B cell (primary cell): ENCODE measurements at places on chromosomes 16 and 17.

DNA sequence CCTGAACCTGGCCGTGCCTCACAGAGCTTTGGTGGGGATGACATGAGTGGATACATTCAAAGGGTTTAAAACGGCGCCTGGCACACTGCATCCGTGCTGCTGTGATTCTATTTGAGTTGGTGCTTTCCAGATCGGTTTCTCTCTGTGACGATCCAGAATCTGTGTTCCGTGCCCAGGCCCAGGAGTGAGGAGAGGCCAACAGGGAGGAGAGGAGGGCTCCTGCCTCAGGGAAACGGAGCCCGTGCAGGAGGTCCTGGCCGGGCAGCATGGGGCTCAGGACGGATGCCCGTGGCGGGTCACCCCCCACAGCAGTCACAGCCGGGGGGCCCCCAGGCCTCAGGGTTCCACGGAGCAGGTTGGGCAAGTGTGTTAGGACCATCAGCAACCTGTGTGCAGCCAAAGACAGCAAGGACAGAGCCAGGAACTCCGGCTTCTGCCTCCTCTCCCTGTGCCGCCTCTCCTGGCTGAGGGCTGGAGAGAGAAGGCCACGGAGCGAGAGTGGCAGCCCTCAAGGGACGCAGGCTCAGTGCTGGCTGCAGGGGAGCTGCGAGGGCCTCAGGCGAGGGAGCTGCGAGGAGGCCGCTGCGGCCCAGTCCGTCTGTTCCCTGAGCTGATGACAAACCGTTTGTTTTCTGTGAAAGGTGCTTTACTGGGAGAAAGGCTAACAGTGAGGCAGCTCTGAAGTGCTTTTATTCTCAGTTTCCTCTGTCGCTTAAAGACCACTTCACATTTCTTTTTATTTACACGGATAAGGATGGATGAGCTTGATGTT is 99.3 kb downstream of the METRNL start:
- no peak overlapping the region for H3K4me3 ChIP-seq
- H3K27me3 ChIP-seq, result no peaks in the 10 kb centered on the region
- H3K27ac ChIP-seq, result no peak overlapping the region
- H3K4me1 ChIP-seq, result peaks cover 15% of the 10 kb centered on the region

DNA sequence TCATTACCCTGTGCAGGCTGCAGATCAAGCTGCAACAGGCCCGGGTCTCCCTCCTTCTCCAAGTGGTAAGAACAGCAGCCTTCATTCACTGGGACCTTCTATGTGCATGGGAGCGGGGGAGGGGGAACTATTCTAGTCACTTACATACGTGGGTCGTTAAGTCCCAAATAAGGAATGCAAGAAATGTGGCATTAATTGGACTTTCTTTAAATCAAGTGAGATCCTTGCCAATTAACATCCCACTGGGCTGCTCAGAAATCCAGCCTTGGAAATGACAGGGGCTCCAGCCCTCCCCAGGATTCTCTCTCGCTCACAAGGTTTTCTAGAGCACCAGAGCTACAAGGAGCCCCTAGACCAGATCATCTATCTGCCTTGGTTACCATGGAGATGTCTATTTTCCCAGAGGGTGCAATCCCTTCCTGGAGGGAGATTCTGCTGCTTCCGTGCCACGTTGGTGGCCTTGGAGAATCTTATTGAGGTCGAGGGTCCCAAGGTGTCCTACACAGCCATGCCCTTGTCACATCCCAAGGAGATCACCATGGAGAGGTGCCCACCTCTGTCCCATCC is 5.2 kb upstream of the EIF1 start:
- DNase-seq, result no peak
- H3K27me3 ChIP-seq, result no peaks in the 10 kb centered on the region
- no peaks in the 10 kb centered on the region for H3K36me3 ChIP-seq
- H3K27ac ChIP-seq, result no peak overlapping the region
- H3K4me3 ChIP-seq, result no peak overlapping the region

DNA sequence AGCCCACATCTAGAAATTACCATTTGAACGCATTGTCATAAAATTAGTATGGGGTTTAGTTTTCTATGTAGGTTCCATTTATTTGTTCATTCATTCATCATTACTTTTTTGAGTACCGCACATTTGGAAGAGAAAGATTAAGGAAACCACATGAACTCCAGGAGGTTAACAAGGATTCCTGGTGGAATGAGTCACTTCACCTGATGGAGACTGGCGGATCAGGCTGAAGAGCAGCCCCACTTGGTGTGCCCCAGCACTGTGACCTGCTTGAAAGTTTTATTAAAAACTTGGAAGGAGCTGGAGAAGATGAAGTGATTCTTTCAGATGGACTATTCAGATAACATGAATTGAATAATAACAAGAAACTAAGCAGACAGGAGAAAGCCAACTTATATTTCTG is 293.6 kb upstream of the CDH11 start:
- no peaks in the 10 kb centered on the region for H3K4me1 ChIP-seq
- no peak overlapping the region for H3K27ac ChIP-seq
- H3K36me3 ChIP-seq, result no peaks in the 10 kb centered on the region
- no peaks in the 10 kb centered on the region for H3K27me3 ChIP-seq
- H3K4me3 ChIP-seq, result no peak overlapping the region
- no peak for DNase-seq

DNA sequence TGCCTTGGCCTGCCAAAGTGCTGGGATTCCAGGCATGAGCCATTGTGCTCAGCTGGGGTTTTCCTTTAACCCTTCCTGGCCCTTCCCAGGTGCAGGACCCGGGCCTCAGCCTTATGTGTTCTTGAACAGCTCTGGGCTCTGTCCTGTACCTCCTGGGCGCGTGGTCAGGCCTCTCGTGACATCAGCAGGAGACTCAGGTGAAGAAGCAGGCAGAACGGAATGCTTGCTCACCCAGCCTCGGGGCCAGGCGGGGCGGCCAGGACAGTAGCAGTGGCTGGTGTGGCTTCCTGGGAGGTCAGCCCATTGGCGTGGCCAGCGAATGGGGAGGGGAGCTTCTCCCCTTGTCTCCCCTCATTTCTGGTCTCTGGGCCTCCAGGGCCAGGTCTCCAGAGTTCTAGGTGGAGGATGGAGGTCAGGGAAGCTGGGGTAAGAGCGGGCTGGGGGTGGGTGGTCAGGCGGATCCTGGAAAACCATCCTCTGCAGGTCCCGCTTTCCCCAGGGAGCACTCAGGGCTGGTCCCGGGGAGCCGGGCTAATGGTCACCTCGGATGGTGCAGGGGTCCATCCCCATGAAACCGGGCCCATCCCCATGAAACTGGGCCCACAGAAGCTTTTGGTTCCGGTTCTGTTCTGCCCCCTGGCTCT is 281.5 kb downstream of the SEC14L1 start:
- peak overlapping the region; percentile 25 for H3K27ac ChIP-seq
- no peaks in the 10 kb centered on the region for H3K36me3 ChIP-seq
- no peaks in the 10 kb centered on the region for H3K27me3 ChIP-seq
- no peak overlapping the region for H3K4me3 ChIP-seq
- no peak for DNase-seq

DNA sequence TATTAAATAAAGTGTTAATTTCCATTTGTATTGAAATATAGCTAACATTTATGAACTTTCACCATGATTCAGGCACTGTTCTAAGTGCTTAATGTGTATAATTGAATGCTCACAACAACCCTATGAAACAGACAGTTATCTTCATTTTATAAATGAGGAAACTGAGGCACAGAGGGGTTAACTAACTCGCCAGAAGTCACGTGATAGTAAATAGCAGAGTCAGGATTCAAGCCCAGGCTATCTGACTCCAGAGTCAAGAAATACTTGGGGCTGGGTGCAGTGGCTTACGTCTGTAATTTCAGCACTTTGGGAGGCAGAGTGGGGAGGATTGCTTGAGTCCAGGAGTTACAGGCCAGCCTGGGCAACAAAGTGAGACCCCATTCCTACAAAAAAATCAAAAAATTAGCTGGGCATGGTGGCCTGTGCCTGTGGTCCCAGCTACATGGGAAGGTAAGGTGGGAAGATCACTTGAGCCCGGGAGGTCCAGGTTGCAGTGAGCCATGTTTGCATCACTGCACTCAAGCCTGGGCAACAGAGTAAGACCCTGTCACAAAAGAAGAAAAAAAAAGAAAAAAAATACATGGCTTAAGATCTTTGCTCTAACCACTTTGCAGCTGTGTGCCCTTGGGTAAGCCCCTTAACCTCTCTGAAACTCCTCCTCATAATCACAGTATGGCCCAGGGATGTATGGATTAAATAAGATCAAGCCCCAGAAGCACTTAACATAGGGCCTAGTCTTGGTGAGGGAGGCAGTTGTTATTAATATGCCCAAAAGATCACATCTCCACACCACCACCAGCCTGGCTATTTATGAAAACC is 29.0 kb downstream of the WSB1 start:
- H3K27me3 ChIP-seq, result no peaks in the 10 kb centered on the region
- no peak overlapping the region for H3K27ac ChIP-seq
- DNase-seq, result no peak
- H3K36me3 ChIP-seq, result peaks cover 2% of the 10 kb centered on the region

- no peak overlapping the region for H3K27ac ChIP-seq
- H3K27me3 ChIP-seq, result no peaks in the 10 kb centered on the region
- H3K36me3 ChIP-seq, result peaks cover 26% of the 10 kb centered on the region
- no peaks in the 10 kb centered on the region for H3K4me1 ChIP-seq
- H3K4me3 ChIP-seq, result no peak overlapping the region
- DNase-seq, result peak; percentile 54
Measured at GRCh38 chr17:59859444-59860025, 33.2 kb downstream of the TUBD1 start.

DNA sequence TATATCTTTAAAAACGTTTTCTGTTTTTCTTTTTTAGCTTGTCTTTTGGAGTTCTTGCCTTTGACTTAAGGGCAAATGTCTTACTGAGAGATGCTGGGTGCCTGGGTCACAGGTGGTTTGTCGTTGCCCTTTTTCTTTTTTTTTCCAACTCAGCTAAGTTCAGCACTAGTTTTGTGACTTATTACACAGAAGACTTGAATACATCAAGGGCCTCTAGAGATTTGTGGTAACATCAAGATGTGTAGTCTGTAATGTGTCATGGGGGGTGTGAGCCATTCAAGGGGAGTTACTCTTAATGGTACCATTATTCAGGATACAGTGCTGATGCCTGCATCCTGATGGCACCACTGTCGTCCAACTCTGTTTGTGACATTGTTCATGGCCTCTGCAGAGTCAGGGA is 95.1 kb downstream of the PRKCA start:
- no peak overlapping the region for H3K4me3 ChIP-seq
- no peaks in the 10 kb centered on the region for H3K36me3 ChIP-seq
- H3K27me3 ChIP-seq, result no peaks in the 10 kb centered on the region

- no peak overlapping the region for H3K4me3 ChIP-seq
- no peaks in the 10 kb centered on the region for H3K4me1 ChIP-seq
- no peaks in the 10 kb centered on the region for H3K27me3 ChIP-seq
- no peak for DNase-seq
Measured at GRCh38 chr17:81621494-81622130, 15.3 kb downstream of the NPLOC4 start.

DNA sequence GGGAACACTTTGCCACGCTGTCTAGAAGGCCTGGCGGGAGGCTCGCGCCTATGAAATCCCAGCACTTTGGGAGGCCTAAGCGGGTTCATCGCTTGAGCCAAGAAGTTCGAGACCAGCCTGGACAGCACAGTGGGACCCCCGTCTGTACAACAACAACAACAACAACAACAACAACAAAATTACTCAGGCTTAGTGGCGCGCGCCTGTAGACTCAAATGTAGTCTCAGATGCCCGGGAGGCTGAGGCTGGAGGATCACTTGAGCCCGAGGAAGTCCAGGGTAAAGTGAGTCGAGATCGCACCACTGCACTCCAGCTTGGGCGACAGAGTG is 297 bp upstream of the SLFN13 start:
- H3K4me1 ChIP-seq, result peaks cover 26% of the 10 kb centered on the region
- H3K36me3 ChIP-seq, result no peaks in the 10 kb centered on the region
- H3K27me3 ChIP-seq, result no peaks in the 10 kb centered on the region
- no peak overlapping the region for H3K4me3 ChIP-seq
- DNase-seq, result no peak
- H3K27ac ChIP-seq, result peak overlapping the region; percentile 79

- peak overlapping the region; percentile 97 for H3K27ac ChIP-seq
- H3K4me1 ChIP-seq, result peaks cover 11% of the 10 kb centered on the region
- DNase-seq, result peak; percentile 94
- H3K27me3 ChIP-seq, result no peaks in the 10 kb centered on the region
- H3K36me3 ChIP-seq, result no peaks in the 10 kb centered on the region
- peak overlapping the region; percentile 74 for H3K4me3 ChIP-seq
Measured at GRCh38 chr16:89241187-89242007, 23.9 kb downstream of the ZNF778 start.

DNA sequence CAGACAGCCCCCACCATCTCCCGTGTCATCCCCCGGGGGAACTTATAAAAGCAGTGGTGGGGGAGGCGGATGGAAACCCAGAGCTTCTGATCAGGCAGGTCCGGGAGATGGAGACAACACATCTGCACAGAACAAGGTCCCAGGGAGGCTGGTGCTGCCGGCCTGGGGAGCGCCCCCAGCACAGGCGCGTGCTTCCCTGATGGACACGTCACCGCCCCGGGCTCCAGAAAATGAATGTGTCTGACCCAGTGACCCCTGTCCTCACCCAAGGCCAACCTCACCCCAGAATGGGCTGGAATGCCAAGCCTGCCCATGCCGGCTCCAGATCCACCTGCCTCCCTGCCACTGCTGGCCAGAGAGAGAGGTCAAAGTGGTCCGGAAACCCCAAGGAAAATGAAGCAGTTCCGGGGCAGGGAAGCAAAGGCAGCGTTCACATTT is 12.5 kb downstream of the SLC7A5 start:
- peak overlapping the region; percentile 15 for H3K27ac ChIP-seq
- peaks cover 4% of the 10 kb centered on the region for H3K4me1 ChIP-seq
- peak overlapping the region; percentile 1 for H3K4me3 ChIP-seq

- peak overlapping the region; percentile 39 for H3K27ac ChIP-seq
- no peaks in the 10 kb centered on the region for H3K36me3 ChIP-seq
- H3K4me1 ChIP-seq, result peaks cover 40% of the 10 kb centered on the region
- peak; percentile 85 for DNase-seq
- peak overlapping the region; percentile 80 for H3K4me3 ChIP-seq
- no peaks in the 10 kb centered on the region for H3K27me3 ChIP-seq
Measured at GRCh38 chr17:57988301-57989250, 522 bp upstream of the VEZF1 start.

- no peak for DNase-seq
- H3K4me3 ChIP-seq, result no peak overlapping the region
- no peak overlapping the region for H3K27ac ChIP-seq
- H3K4me1 ChIP-seq, result no peaks in the 10 kb centered on the region
Measured at GRCh38 chr17:77617516-77617915, 341.0 kb upstream of the TNRC6C start.

DNA sequence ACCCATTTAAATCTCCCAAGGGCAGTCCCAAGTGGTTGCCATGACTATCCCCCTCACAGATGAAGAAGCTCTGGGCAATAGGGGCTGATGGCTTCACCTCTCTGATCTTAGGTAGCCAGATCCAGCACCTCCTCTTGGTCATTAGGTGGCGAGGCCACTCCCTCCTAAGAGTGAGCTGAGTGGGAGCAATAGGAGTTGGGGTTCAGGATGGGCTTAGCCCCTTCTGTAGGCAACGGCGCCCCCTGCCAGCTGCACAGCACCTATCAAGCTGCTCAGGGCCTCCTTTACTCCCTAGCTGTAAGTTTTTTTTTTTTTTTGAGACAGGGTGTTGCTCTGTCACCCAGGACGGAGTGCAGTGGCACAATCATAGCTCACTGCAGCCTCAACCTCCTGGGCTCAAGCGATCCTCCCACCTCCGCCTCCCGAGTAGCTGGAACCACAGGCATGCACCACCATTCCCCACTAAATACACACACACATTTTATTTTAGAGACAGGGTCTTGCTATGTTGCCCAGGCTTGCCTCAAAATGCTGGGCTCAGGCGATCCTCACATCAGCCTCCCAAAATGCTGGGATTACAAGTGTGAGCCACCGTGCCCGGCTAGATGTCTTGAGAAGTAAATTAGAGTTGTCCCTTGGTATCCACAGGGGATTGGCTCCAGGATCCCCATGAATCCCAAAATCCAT is 3.5 kb upstream of the RRAD start:
- H3K4me1 ChIP-seq, result peaks cover 28% of the 10 kb centered on the region
- no peak overlapping the region for H3K27ac ChIP-seq
- no peak overlapping the region for H3K4me3 ChIP-seq
